ENCODE measurements at places on chromosomes 4 and X.

DNA sequence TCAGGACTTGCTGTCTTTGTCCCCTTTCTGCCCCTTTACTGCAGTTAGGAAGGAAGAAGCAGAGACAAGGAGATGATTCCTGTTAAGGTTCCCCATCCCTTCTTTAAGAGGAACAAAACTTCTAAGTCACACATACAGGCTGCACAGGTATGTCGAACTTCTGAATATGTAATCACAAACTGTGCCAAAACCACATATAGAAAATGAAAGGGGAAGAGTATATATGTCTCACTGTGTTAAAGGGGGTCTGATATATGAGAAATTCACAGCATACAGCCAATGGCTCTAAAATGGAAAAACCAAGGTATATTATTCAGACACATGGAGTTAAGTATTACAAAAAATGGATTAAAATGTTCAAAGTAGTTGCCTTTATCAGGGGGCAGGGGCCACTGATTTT is 11.7 kb downstream of the CFAP97 start:
- no peak overlapping the region for H3K27ac ChIP-seq
- H3K4me3 ChIP-seq, result no peak overlapping the region
- H3K27me3 ChIP-seq, result no peaks in the 10 kb centered on the region

DNA sequence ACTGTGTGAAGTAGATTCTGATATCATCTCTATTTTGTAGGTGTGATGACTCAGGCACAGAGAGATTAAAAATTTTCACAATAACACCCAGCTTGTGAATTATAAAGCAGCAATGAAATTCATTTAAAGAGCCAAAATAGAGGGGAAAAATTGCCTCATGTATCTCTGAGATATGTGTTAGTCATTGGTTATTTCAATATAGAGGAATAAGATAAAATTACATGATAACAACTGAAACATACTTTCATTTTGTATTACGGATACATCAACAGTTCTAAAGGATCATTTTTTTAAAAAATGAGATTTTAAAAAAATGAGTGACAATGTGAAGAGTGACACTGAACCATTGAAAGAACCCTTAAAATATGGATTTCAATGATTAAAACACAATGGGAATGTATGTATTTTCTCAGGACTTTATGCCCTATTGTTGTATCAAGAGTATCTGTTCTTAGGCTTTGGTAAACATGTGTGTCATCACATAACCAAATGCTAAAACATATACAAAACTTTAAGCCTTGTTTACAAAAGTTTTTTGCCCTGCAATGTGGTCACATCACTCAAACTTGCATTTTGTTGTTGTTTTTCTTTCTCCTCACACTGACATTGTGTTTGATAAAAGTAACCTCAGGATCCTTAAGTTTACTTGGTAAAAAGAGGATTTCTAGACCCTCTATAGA is 221.3 kb downstream of the ANTXR2 start:
- no peaks in the 10 kb centered on the region for H3K36me3 ChIP-seq
- no peak for DNase-seq
- H3K4me3 ChIP-seq, result no peak overlapping the region
- H3K27ac ChIP-seq, result no peak overlapping the region
- H3K4me1 ChIP-seq, result no peaks in the 10 kb centered on the region

- no peaks in the 10 kb centered on the region for H3K4me1 ChIP-seq
- no peak overlapping the region for H3K4me3 ChIP-seq
- no peaks in the 10 kb centered on the region for H3K27me3 ChIP-seq
- H3K36me3 ChIP-seq, result peaks cover 2% of the 10 kb centered on the region
- no peak overlapping the region for H3K27ac ChIP-seq
These were observed 26.8 kb downstream of the RBBP7 start for GRCh38 chrX:16843208-16843909.

DNA sequence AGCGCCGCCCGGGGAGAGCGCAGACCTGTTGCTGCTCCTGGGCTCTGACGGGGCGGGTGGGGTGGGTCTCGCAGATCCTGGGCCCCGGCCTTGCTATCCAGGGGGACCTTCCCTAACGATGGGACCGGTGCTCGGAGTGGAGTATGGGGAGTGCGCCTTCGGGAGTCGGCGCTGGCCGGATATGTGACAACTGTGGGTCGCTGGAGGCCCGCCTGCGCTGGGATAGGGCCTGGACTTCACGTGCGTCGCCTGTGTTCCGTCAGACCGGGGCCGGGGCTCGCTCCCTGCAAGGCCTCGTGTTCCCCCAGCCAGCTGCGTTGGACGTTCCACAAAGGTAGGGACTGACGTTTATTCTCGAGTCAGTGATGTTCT is 1.3 kb downstream of the TBL1X start:
- no peak overlapping the region for H3K27ac ChIP-seq
- DNase-seq, result peak; percentile 56
